Right hindlimb (tissue), 1 donor: ENCODE measurements at places on chromosomes 2 and 18.

DNA sequence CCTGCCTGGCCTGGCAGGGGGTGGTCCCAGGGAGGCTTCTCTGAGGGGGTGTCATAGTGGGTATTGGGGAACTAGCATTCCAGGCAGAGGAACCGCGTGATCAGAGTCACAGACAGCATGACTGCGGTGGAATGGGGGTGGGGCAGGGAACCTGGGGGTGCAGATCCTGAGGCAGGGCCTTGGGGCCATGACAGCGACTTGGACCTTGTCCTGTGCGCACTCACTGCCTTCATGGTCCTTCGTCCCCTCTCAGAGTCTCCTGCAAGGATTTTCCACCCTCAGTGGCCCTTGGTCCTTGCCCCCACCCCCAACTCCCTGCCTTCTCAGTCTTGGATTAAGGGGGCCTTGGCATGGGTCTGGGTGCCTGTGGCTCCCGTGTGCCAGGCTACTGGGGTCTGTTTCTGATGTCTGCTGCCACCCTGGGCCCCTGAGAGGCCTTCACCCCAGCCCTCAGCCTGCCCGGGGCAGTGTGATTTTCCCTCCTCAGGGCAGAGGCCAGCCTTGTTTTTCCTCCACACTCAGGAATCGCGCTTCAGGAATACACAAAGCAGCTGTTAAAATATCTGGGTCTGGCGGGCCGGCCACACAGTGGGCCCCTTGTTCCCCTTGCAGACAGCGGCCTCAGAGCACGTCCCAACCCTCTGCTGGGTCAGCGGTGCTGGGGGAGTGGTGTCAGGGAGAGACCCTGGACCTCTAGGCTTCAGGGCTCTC is 51.6 kb downstream of the GLI2 start:
- no peak for DNase-seq

GRCh38 chr2:30159766-30160165 is 13.0 kb downstream of the YPEL5 start:
- DNase-seq: no peak

- DNase-seq: no peak
These were observed 208.3 kb upstream of the FANCL start for GRCh38 chr2:58449286-58450010.

DNA sequence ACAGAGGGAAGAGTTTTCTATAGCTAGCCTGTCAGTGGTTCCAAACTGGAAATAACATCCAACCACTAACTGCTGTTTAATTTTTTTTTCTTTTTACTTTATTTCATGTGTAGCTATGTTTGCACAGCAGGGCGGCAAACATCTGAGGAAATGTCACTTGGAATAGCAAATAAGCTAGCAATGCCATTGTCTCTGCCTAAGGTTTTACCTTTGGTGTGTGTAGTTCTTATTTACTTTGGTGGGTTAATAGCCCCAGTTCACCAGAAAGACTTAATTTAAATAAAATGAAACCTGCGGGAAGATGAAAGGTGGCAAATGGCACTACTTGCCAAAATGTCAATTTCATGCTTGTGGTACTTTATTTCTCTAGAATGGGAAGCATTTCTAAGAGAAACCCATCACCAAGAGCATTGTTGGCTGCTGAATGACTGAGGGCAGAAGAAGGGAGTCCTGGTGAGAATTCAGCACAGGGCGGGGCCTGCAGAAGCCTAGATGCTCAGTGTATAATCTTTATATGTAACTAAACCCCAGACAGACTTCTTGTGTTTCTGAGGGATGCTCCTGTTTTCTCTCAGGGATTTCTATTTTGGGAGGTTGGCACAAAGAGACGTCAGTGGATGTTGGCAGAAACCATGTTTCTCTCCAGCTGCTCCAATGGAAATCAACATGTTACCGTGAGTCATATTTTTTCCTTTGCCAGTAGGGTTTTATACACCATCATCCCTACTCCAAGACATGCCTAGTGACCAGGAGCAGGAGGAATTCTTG is 300.4 kb upstream of the NT5C1B start:
- no peak for DNase-seq

- DNase-seq: no peak
These were observed 53.2 kb upstream of the CCDC85A start for GRCh38 chr2:56130463-56131070.

GRCh38 chr2:71884303-71885042 is 263.2 kb downstream of the CYP26B1 start:
- DNase-seq: no peak

DNA sequence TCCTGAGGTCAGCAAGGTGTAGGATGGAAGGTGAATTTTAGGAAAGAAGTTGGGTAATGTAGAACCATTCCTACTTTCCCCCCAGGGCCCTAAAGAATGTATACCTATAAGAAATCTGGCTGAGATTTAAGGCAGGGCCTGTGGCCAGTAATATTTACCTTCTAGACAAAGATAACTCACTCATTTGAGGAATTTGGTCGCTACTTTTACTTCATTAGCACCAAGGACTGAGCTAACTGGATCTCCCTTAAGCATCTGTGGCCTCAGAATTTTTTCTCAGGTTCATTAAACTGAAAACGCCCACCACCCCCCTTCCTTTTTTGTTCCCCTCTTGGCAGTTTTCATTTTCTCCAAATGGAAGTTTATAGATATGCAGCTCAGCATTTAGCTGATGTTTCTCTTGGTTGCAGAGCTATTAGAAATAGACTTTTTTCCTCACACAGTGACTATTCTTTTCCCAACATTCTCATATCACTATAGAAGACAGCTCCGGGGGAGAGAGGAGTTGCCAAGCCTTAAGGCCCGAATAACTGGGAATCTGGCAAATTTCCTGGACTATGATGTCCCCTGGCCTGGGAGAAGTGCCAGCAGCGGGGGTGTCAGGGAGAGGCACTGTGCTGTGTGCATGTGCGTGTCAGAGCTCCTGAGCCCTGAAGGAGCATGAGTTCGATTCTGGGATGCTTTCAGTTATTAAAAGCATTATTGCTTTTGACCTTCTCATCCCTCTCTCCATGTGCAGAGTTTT is 310.9 kb downstream of the PRKCE start:
- peak; percentile 87 for DNase-seq

DNA sequence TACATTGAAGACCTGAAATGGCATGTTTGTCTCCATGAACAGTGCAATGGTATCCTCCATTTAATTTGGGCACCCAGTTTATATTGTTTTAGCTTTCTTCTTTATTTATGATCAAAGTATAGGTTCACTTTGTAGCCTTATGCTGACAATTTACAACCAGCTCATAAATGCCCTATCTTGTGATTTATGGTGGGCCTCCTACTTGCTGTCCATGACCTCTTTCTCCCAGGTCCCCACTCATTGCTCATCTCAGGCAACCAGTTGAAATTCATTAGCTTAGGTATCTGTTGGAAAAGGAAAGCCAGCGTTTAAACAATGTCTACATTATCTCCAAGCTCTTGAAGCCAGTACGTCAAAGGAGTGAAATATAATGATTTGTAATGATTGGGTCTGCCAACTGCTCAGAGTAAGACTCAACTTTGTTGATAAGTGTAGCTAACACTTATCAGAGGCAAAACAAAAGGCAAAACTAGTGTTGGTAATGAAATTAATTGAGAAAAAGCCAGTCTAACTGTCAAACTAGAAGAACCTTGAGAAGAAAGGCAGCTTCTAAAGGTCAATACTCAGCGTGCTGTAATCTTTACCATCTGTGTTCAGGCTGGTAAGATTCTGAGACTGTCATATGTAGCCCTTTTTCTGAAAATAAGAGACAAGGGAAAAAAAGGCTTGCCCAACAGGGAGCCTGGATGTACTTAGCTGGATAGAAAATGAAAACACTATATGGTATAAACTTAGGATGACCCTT is 695.9 kb downstream of the EPHA4 start:
- no peak for DNase-seq

DNA sequence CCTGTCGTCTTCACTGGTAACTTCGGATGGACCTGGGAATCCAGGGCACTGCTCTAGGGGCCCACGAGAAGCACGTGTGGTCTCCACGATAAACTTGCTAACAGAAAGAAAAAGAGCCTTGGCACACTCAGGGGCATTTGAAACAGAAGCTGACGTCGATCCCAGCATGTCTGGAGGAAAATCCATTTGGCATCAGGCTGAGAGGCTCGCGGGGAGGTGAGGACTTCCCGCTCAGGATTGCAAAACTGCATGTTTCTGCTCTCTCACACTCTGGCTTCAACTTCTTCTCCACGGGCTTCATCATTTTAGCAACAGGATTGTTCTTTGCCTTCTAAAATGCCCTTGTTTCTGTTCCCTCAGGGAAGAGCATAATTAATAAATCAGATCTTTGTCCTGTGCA is 181.7 kb upstream of the COPS8 start:
- DNase-seq: no peak

DNA sequence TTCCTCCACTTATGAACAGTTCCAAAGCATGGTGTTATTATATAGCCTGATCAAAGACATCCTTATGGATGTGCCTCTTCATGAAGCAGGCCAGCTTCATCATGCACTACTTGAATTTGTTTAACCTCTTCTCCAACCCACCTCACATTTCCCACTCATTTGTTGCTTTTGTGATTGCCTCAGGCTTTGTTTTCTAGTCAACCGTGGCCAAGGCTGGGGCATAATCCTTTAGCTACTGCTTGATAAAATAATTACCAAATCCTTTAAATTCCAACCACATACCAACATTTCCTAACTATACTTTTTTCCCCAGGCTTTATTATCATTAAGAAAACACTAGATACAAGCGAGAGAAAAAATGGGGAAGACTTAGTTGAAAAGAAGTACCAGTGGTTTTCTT is 39.6 kb upstream of the SCN1A start:
- DNase-seq: no peak

GRCh38 chr2:16318051-16318450 is 347.6 kb downstream of the CYRIA start:
- no peak for DNase-seq
